ENCODE measurements at places on chromosomes 5 and 9.

- DNase-seq = no peak
These were observed 175.6 kb downstream of the GABBR2 start for GRCh38 chr9:98533132-98533531.

GRCh38 chr5:156208271-156208670 lies 118.7 kb upstream of the SGCD start:
- DNase-seq = no peak

GRCh38 chr5:39755986-39756385 lies 331.2 kb upstream of the DAB2 start:
- DNase-seq = no peak

GRCh38 chr5:34913072-34913471 lies 2.2 kb downstream of the RAD1 start:
- DNase-seq = no peak

DNA sequence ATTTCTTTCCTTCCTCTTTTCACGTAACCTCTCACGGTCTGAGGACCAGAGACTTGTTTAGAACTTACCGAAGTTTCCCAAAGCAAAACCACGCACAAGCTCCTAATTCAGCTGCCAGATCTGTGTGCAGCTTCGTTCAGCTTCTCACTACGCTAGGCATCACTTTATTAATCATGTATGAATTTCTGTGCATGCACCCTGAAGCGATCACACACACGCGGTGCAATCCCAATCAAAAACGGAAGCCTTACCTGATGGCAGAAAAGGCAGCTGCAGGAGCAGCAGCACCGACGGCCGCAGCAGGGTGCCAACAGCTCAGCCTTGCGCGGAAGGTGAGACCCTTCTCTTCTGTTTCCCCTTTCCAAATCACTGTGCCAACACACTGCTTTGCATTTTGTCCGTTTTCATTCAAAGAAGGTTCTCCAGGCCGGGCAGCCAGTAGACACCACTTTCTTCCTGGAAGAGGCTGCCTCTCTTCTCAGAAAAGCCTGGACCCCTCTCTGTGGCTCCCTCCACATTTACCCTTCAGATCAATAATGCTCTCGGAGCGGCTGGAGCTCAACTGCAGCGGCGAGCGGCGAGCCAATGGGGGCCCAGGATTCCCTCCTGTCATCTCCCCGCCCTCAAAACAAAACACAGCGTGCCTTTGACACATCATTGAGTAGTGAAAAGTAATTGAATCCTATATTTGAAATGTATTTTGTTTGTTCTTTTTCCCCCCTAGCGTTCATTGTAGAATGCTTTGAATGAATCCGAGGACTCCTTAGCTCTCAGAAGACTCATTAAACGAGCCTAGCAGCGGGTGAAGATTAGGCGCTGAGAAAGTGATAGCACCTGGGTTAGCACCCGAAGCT lies at the start of gene CDH12:
CDH12 (minus strand) TSS at position 538 of the 854 bp plus-strand sequence.
- DNase-seq = peak; percentile 18

- no peak for DNase-seq
These were observed 103.8 kb downstream of the MPDZ start for GRCh38 chr9:13175732-13176131.

DNA sequence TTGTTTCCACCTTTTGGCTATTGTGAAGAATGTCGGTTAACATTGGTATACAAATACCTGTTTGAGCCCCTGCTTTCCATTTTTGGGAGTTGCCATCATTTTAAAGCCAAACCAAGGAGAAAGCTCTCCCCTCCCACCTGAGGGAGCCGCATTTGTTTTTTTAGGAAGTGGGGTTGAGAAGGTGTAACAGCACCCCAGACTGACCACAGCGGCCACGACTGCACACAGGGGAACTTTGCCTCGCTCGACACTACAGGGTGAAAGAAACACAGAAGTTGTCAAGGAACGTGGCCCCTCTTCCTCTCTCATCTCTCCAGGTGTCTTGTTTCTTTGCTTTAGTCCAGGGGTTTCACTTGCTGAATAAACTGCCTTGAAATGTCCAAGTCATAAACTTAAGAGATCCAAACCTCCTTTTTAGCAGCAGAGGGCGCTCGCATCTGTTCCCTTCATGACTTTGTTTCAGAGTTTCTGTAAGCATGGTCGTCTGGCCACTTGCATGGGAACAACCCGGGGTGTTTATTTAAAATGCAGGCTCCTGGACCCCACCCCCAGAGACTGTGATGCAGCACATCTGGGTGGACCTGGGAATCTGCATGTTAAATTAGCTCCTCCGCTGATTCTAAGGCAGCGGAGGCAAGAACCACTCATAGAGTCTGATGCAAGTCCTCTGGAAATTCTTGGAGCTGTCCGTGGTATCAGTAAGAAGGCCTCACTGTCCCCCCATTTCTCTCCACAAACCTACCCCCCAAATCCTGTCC lies 2.1 kb upstream of the TTLL11 start:
- no peak for DNase-seq

- no peak for DNase-seq
These were observed 65.1 kb upstream of the IQGAP2 start for GRCh38 chr5:76337953-76338451.

DNA sequence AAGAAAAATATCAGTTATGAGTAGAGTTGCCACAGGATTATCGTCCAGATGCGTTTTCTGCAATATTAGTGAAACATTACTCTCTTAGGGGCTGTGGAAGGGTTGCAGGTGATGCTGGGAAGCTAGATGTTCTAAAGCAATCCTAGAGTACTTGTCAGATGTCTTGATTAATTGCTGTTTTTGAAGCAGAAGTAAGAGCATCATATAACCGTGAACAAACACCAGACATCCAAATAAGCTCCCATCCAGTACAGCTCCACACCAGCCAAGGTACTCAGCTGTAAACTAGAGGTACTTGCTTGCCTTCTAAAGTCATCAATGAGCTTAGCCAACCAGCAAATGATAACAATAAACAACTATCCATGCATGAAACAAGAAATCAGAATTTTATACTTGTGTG lies 131.1 kb downstream of the ST8SIA4 start:
- DNase-seq = no peak

DNA sequence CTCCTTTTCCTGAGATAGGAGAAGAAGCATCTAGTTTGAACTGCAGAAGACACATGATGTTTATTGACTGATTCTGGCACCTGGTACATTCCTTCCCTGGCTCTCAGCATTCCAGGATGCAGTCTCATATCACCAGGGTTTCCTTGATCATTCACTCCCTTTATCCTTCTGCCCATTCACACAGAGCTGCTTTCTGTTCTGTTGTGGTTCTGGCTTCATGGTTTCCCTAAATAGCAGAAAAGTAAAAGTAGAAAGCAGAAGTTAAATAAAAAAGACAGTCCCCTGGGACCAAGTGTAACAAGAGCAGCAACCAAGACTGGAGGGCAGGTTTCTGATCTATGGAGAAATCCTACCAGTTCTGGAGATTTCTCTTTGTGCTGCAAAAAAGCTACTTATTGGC lies 3.2 kb downstream of the IFNA8 start:
- DNase-seq = no peak

DNA sequence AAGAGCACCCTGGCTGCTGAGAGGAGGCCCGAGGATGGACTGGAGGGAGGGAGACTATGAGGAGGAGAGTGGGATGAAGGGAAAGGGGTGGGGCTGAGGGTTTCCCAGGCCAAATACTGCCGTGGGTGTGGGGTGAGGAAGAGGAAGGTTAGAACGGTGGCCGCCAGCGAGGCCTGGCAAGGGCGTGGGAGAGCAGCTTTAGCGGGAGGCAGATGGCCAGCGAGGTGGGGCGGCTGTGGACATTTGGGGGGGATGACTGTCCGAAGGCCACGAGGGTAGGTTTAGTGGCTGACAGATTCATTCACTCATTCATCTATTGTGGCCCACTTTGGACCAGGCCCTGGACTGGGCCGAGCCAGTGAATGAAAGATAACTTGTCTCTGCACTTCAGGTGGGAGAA lies 47.8 kb upstream of the NEURL1B start:
- DNase-seq = no peak

DNA sequence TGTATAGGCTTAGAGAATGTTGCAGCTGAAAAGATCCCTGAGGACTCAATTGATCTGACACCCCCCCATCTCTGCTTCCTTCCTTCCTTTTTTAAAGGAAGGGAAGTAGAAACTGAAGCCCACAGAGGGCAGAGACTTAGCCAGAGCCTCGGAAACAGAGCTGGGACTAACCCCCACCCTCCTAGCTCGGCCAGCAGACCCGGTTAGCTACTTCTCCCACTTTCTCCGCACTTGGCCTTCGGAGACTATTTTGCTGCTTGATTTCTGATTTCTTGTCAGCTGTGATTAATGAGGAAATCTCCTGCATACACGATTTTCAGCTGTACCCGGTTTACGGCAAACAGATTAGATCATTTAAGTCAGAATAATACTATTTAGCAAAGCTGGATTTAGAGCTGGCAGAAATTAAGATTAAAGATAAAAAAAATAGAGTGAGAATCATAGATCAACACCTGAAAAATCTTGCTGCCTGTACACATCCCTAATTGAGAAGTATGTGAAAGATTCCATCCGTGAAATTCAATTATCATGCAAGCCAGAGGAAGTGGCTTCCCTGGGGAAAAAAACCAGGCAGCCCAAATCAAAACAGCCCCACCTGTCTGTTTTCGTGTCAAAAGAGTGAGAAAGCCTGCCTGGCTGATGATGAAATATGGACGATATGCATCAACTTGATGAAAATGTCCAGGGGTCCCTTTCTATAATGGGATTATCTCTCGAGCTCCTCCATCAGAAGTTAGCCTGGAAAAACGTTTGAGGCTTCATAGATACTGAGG lies 159.5 kb upstream of the SHB start:
- no peak for DNase-seq

DNA sequence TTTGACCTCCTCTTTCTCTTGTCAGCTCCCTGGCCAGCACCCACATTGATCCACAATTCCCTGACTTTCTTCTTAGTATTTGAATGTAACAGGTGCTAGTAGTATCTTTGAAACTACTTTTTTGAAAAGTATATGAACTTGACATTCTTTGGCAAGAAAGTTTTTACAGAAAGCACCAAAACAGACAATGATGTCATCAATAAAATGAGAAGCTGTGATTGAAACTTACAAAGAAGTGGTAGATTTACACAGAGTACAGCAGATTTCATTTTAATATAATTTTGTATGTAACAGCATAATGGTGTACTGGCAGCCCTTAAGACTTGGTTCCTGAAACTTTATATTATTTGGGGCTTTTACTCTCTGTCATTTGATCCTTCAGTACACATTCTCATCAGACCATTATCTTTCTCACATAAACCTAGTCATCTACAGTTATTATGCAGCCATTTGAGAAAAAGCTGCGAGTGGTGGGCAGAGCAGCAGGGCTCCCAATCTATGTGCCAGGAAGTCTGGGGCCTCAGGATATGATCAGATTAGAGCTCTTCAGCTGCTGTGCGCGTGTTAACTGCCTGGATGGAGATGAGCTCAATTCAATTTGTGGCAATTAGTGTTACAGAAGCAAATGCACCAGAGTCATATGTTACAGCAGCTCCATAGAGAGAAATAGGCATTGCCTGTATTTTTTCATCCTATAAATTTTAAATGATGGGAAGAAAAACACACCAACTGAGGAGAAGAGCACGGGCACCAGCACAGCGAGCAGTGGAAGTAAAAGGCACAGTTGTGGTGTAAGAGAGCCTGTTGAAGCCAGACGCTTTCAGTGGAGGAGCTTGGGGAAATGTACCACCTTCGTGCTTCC lies 126.1 kb downstream of the STARD4 start:
- peak; percentile 14 for DNase-seq

DNA sequence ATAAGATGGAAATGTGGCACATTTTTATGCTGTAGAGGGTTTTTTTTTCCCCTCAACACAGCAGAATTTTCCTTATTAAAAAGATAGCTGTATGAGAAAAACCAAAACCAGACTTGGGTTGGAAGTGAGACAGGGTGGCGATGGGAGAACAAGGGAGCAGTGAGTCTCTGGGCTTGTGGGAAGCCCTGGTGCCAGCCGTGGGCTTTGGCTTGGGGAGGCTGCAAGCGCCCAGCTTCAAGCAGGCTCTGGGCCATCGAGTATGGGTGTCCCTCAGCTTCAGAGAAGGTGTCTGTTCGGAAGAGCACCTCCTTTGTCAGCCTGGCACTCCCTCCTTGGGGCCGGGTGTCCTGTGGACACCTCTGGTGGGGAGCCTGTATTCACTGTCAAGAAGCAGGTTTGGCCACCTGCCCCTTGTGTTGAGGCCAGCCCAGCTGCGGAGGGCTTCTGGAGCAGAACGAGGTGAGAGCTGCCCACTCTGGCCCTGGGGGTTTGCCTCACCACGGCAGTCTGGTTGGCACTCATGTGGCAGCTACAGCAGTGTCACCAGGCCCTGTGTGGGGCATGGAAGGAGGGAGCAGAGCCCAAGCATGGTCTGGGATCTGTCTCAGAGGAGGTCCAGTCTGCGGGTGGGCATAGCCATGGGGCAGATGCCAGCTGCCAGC lies 37.6 kb upstream of the ANGPTL2 start:
- DNase-seq = no peak
